ENCODE measurements at places on chromosomes 5 and 9.

DNA sequence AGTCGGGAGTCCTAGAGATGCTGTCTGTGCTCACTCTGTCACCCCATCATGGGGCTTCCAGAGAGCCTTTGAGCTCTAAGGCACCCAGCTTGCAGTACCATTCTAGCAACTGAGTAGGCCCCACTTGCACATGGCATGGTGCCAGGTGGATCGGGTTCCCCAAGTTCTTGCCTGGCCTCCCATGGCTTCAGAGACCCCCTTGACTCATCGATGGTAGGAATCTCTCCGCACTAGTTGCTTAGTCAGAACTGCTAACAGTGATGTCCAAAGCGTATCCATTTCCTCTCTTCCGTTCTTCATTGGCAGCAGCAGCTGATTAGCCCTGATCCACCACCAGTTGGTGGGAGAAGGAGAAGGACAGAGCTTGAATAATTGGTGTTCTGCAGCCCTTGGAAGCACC, 70.3 kb upstream of the RARS1 start:
- DNase-seq, result no peak

DNA sequence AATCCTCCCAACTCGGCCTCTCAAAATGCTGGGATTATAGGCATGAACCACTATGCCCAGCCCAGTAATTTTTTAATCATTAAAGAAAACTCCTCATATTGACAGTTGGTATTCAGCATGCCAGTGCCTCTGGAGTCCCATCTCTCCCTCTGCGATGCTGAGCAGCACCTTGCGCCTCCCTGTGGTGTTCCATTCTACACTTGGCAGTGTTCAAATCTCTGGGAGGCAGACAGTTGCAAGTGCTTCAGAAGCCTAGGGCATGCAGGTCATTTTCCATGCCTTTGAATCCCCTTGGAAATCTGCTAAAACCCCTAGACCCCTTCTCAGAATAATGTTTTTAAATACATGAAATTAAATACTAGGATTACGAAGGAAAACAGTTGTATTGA, 41.3 kb downstream of the GARNL3 start:
- no peak for DNase-seq

GRCh38 chr9:113566016-113566711, 102.6 kb downstream of the RGS3 start:
- no peak for DNase-seq

DNA sequence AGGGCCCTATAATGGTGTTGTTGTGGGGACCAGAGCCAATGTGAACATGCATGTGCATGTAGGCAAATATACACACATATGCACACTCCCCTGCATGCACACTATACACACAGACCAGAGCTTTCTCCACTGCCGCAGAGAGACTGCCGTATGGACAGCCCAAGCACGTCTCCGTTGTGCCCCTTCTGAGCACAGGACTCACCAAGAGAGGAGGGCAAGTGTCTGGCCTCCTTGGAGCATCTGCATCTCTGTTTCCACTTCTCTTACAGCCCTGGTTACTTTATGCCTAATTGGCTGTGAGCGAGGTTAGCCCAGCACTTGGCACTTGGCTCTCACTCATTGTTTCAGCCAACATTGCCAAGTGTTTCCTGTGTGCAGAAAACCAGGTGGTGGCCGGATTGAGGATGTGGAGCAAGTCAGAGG, 30.4 kb downstream of the CSF2 start:
- no peak for DNase-seq

DNA sequence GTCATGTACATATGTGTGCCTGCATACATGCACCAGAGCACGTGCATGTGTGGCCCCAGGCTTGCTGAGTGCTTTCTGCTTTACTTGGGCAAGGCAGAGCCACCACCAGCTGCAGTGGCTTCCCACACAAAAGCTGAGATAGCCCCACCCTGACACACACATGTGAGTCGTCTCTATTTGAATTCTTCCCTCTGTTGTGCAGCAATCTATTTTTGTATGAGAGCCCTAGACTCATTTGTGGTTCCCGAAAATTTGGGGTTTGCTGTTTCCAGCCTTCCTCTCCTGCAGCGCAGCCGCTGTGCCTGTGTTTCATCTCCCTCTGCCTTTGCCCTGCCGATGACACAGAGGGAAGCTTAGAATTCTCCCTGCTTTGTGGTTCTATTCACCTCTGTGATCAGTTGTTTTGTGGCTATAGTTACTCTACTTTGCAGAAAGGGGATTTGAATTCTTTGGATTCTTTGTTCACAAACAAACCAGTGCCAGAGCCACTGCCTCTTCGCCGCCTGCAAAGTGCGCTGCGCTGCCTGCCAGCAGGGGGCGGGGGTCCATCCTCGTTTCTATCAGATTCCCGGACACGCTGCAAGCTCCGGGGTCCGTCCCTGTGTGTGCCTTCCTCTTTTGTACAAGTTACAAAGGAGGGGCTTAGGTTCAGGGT, 95.8 kb upstream of the DAP start:
- no peak for DNase-seq

GRCh38 chr5:142501890-142502289, 177.1 kb upstream of the SPRY4 start:
- no peak for DNase-seq

DNA sequence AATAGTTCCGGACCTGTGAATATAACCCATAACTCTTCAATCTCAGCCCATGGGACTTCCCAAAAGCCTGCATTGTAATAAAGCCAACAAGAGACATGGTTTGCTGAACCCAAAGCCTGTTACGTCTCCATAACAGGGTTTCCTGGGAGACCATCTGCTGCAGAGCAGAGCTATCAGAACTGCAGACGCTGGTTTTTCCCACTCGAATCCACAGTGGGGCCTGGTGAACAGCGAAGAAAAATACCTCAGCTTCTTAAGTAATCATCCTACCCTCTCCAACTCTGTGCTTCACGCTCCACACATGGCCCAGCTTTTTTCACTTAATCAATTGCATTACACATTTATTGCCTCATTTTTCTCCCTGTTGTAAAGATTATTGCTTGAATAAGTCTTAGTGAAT, 409.5 kb upstream of the GRIA1 start:
- DNase-seq, result no peak

- no peak for DNase-seq
Observed at GRCh38 chr5:24854850-24855249, 210.1 kb upstream of the CDH10 start.

DNA sequence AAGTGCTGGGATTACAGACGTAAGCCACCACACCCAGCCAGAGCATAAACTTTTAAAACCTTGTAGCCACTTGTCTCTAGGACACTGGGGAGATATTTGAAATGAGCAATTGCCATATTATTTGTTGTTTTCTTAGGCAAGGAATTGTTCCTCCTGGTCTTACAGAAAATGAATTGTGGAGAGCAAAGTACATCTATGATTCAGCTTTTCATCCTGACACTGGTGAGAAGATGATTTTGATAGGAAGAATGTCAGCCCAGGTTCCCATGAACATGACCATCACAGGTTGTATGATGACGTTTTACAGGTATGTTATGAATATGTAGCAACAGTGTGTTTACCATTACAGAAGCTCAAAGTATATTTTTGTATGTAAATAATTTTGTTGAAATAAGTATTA, 30.5 kb downstream of the SFXN1 start:
- no peak for DNase-seq

DNA sequence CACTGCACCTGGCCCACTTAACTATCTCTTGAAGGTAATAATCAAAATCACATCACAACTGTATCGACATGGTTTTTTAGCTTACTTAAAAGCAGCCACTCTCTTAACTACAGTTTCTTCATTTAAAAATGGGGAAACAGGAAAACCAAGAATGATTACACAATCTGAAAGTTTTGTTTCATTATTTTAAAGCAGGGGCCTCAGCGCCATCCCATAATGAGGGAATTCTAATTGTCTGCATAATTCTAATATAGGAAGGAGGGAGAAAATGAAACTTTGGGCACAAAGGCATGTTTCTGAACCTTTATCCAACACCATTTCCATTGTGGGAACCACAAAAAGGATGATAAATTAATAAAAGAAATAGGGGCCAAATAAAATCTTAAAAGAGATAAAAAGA, 7.6 kb downstream of the HACD4 start:
- no peak for DNase-seq

DNA sequence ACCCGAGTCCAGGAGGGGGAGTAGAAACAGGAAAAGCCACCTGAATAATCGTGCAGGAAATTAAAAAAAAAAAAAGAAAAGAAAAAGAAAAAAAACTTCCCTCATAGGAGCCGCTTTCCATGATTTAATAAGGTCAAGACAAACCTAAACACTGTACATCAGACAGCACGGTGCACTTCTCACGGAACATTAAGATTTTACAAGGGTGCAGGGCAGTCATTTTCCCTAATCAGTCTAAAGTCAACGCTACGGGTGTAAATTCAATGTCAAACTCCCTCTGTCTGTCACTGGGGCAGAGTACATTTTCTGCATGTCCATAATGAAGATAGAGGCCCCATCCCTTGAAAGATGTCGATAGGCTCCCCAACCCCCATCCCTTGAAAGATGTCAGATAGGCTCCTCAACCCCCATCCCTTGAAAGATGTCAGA, 139.7 kb downstream of the TSSK1B start:
- DNase-seq, result no peak

- DNase-seq, result no peak
Observed at GRCh38 chr5:178625679-178626483, 969 bp downstream of the CLK4 start.

GRCh38 chr9:136178773-136179075, 26.2 kb downstream of the LHX3 start:
- DNase-seq, result no peak

DNA sequence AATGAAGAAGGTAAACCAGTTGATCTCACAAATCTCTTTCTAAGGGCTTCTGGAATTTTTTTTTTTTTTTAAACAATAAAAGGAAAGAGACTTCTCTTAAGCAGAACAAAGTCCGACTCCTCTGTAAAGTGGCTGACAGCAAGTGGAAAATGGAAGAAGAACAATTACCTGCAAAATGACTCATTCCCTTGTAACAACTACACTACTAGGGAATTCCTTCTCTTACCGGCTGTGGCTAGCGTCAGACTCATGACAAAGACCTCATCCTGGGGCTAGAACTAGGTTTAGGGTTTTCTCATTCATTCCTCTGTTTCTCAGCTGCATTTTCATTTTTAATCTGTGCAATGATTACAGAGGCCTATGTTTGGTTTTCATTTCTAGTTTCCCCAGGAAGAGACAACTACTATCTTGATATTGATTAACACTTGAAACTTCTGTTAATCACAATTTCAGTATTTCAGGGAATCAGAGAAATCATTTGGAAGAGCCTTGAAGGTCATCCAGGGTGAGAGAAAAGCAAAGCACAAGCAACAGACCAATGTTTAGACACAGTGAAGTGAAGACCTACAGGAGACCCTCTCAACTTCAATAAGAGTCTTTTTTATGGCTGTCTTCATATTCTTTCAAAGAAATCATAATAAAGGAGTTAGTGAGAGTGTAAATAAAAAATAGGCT, 437.9 kb downstream of the RAB3C start:
- DNase-seq, result peak; percentile 11

GRCh38 chr9:120842685-120843485, at the start of gene PSMD5:
TSS of gene PSMD5 (minus strand) at chr9:120842922. CDS start at chr9:120842909, 13 bp downstream.
- DNase-seq, result peak; percentile 99

DNA sequence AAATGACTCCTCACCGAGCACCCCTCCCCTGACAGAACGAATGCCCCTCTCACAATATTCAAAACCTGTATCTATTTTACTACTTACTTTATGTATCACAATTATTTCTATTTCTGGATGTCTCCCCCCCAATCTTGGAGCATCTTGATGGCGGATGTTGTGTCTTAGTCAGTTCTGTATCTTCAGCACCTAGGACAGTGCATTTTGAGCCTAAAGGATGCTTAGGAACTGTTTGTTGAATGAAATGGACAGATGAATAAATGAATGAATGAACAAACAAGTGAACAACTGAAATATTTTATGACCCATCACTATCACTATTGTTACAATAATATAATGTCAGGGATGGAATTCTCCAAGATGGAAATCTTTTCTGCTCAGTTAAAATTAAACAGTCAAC, 295.7 kb downstream of the DNAH5 start:
- no peak for DNase-seq

DNA sequence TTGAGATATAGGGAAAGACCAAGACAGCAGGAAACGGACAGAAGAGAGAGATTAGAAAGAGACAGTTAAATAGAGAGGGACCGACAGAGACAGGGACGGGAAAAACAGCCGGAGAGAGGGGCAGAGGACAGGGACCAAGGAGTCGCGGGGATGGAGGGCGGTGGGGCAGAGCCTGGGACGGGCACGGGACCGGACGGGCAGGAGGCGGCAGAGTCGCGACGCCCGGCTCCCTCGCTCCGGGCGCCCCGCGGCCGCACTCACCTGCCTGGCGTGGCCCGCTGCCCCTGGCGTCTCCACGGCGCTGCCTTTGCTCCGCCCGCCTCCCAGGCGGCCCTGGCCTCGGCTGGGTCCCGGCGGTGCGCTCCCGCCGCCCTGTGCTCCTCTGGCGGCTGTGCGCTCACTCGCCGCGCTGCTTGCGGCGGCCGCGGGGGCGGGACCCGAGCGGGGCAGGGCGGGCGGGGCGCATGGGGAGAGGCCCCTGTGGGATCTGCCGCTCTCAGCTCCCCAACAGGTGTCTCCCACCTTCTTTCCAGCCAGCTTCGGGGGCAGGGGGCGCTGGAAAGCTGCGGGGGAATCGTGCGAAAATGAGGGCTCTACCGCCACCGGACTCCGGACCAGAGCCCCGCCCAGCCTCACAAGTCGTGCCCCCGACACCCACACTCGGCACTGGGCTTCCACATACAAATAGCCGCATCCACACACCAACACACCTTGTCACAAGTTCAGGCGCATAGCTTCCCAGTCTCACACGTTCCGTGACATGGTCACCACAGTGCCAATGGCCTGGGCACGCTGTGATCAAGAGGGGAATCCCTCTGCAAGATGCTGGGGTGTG, at the start of gene ARID3C:
TSS of gene ARID3C (minus strand) at position 411 of the 835 bp plus-strand sequence. CDS start 1,052 bp downstream, outside the sequence.
- no peak for DNase-seq

GRCh38 chr5:97192580-97193354, 9.7 kb upstream of the RIOK2 start:
- DNase-seq, result no peak

DNA sequence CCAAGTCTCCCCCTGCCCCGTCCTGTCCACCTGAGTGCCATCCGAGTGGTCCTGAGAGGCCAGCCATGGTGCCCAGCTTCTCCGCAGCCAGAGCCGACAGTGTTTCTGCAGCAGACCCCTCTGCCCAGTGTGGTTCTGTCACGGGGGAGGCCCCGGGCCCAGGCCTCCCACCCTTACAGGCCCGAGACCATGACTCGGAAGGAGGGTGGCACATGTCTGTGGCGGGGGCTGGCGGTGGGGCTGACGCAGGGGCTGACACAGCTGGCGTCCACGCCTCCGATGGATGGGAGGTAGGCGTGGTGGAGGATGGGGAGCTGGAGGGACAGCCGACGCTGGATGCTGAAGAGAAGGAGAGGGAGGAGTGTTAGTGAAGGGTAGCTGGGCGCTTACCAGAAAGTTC, 35.0 kb upstream of the TBC1D2 start:
- DNase-seq, result no peak
